ENCODE measurements at places on chromosomes 1 and 21. TPM values are rescaled to one million over a fixed set of nuclear protein-coding genes. Genes with fewer than 3 reads are reported as not detected.

- no peak overlapping the region for H3K4me3 ChIP-seq
- no peaks in the 10 kb centered on the region for H3K27me3 ChIP-seq
- H3K27ac ChIP-seq, result no peak overlapping the region
These were observed 389.7 kb downstream of the NCAM2 start for GRCh38 chr21:21387916-21388315.

DNA sequence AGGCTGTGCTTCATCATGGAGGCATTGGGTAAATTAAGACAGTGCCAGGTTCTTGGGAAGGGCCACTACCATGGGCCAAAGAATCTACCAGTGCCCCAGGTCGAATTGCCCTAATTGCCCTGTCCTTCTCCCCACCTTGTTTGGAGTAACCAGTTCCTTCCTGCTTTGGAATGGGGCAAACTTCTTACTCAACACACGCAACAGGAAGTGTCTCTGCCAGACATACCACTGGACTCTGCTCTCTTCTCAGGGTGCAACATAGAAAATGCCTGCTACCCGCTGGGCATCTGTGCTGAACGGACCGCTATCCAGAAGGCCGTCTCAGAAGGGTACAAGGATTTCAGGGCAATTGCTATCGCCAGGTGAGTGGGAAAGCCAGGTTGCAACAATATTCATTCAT lies 15.8 kb downstream of the CDA start:
- H3K36me3 ChIP-seq, result no peaks in the 10 kb centered on the region
- H3K27me3 ChIP-seq, result no peaks in the 10 kb centered on the region
- DNase-seq, result no peak
- H3K27ac ChIP-seq, result no peak overlapping the region
- H3K4me1 ChIP-seq, result no peaks in the 10 kb centered on the region

DNA sequence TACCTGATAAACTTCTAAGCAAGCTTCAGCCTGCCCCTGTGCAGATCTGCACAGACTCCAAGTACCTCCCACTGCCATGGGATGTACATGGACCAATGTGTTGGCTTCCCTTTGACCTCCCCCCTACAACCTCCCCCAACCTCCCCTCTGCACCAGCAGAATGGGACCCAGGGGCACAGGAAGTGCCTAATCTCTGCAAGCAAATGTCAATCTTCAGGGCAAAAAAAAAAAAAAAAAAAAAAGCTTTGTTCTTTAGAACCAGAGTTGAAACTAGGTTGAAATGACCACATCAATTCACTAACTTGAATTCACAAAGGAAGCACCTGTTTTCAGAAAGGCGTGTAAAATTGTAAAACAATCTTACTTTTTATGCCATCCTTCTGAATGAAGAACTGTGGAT lies 53.9 kb upstream of the TIAM1 start:
- H3K4me1 ChIP-seq, result peaks cover 14% of the 10 kb centered on the region
- no peaks in the 10 kb centered on the region for H3K27me3 ChIP-seq
- H3K27ac ChIP-seq, result peak overlapping the region; percentile 10
- peak; percentile 61 for DNase-seq
- H3K36me3 ChIP-seq, result no peaks in the 10 kb centered on the region
- no peak overlapping the region for H3K4me3 ChIP-seq

GRCh38 chr21:36134803-36135390 lies at the start of gene CBR3:
Gene CBR3, plus strand, starts transcription at chr21:36135079. Its CDS starts 114 bp downstream, at chr21:36135193.
- no peak within 1 kb of the TSS for H3K27ac ChIP-seq
- peaks cover 68% of the 10 kb centered on the region for H3K27me3 ChIP-seq
- no peaks in the 10 kb centered on the region for H3K4me1 ChIP-seq
- peak within 1 kb of the TSS; percentile 74 for H3K4me3 ChIP-seq
- peak; percentile 55 for DNase-seq

DNA sequence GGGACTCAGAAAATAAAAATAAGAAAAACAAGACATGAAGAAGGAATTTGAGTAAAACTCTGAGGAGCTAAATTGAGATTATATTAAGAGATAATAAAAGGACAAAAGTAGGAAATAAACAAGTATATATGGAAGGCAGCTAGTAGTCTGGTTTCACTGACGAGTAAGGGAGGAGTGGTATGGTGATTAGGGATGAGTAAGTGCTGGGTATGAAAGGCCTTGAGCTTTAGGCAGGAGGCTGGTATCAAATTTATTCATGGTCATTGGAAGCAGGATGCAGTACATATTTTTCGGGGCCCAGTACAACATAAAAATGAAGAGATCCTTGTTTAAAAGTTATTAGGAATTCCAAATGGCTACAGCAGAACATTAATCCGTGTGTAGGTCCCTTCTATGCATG lies 789.7 kb upstream of the PRMT6 start:
- DNase-seq, result no peak
- no peak overlapping the region for H3K27ac ChIP-seq
- no peak overlapping the region for H3K4me3 ChIP-seq
- H3K36me3 ChIP-seq, result no peaks in the 10 kb centered on the region
- H3K4me1 ChIP-seq, result no peaks in the 10 kb centered on the region

DNA sequence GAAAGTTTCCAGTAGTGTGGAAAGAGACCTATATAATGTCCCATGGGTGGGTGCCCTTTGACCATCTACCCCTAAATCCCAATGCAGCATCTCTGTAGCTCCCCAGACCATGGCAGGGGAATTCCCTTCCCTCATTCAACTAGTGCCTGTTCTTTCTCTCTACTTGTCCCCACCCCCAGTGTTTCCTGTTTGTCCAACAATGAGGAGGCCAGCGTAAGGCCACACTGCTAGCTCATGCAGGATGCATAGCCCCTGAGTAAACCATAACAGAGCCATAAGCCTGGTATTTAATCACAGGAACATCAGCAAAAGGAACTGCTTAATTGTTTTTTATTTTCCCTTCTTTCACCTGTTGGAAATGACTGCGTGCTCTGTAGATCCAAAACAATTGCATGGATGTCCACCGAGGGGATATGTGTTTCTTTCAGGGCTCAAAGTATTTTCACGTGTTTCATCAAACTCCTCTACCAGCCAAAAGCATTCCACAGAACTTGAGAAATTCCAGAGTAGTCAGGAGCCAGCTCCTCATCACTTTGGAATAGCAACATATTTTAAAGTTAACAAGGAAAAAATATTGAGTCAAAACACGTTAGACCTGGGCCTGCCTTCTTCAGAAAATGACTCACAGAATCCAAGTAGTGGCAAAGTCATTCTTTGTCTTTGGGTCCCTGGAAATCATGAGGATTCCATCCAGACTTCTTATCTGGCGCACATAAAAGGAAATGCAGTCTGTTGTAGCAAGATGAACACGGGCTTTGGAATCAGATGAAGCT lies 162.5 kb upstream of the SGIP1 start:
- DNase-seq, result no peak
- H3K27ac ChIP-seq, result no peak overlapping the region
- no peaks in the 10 kb centered on the region for H3K27me3 ChIP-seq
- peaks cover 54% of the 10 kb centered on the region for H3K36me3 ChIP-seq
- H3K4me3 ChIP-seq, result no peak overlapping the region

DNA sequence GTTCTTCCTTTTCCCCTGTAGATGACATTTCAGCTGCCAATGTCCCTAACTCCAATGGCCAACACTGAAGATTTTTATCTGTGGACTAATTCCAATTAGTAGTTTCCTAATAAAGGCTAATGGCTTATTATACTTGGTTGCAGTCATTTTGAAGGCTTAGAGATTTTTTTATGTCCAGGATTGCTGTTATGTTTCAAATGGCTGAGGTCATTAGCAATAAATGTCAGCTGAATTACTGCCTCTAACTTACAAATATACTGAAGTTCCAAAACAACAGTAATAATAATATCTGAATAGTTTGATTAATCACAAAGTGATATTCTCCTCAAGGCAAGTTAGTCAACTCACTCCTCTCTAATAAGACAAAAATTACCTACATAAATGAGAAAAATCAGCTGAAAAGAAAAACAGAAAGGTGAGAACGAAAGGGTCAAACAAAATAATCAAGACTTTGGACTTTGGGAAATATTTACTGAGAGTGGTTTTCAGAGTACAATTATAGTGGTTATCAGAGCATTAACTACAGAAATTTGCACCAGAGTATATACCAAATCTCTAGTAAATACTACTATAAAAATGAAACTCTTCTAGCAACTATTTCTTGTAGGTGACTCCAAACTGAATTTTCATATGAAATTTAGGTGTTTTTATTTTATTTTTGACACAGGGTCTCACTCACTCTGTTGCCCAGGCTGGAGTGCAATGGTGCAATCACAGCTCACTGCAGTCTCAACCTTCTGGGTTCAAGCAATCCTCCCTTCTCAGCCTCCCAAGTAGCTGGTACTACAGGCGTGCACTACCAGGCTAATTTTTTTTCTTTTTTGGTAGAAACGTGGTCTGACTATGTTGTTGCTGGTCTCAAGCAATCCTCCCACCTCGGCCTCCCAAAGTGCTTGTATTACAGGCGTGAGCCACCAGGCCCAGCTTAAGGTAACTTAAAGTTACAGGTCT lies 3.5 kb downstream of the ZZZ3 start:
- no peak overlapping the region for H3K4me3 ChIP-seq
- no peak overlapping the region for H3K27ac ChIP-seq
- H3K4me1 ChIP-seq, result no peaks in the 10 kb centered on the region
- peaks cover 9% of the 10 kb centered on the region for H3K36me3 ChIP-seq
- DNase-seq, result no peak
- no peaks in the 10 kb centered on the region for H3K27me3 ChIP-seq

The ERICH3 gene
- total RNA-seq, result not detected

DNA sequence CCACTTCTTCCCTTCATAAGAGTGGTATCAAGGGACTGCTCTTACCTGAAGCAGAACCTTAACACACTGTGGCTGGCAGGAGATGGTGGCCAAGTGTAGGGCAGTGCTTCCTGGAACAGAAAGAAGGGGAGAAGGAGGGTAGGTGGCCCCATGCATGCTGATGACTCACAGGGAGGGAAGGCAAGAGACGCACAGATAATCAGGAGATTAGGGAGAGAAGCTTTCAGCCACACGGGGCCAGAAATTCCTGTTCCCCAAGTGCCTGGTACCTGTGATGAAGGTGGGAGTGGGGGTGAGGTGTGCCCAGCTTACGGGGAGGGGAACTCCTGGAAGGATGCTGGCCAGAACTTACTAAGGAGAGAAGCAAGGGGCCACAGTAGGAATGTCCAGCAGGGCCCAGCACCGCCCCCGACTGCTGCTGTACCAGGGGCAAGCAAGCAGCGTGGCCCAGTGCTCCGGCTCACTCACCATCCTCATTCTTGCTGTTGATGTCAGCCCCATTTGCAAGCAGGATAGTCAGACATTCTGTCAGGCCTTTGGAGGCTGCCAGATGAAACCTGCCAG lies 7.7 kb downstream of the ANKRD35 start:
- no peak for DNase-seq
- H3K4me3 ChIP-seq, result no peak overlapping the region
- H3K27ac ChIP-seq, result no peak overlapping the region
- H3K27me3 ChIP-seq, result peaks cover 26% of the 10 kb centered on the region

The ARHGEF19 gene
- 18.4 TPM for total RNA-seq

The MCOLN3 gene
- total RNA-seq, result 12.0 TPM

The VSIG8 gene
- total RNA-seq, result not detected

GRCh38 chr1:51897699-51898031 lies 19.1 kb upstream of the NRDC start:
- H3K4me3 ChIP-seq, result no peak overlapping the region
- H3K27me3 ChIP-seq, result no peaks in the 10 kb centered on the region
- DNase-seq, result no peak
- H3K4me1 ChIP-seq, result no peaks in the 10 kb centered on the region

The KIF17 gene
- total RNA-seq, result 8.0 TPM

DNA sequence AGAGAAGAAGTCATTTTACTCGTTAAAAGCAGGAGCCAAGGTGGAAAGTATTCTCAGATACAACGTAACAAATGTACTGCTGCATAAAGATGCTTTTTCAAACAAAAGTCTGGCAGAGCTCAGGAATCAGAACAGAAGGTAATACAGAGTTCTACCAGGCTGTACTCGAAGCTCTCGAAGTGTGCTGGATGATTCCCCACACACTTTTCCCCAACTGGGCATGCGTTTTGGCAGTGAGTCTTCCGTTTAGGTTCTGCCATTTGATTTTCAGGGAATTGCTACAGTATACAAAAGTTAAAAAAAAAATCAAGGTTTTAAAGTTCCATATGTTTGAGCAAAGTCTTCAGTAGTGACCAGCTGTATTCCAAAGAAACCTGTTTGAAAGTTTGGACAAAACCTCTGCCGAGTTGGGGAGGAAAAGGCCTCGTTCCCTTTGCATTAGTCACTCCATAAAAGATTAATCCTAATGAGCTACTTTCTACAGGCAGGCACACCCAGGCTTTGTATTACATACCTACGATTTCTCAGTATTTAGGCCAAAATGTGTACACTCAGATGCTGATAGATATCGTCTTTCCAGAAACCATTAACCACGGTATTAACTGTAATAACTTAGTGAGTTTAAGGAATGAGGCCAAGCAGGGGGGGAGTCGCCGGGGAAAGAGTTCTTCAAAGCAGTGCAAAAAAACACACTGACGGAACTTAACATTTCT lies 477.1 kb downstream of the LMO4 start:
- no peak overlapping the region for H3K27ac ChIP-seq
- DNase-seq, result no peak
- H3K4me3 ChIP-seq, result no peak overlapping the region
- H3K27me3 ChIP-seq, result no peaks in the 10 kb centered on the region
- no peaks in the 10 kb centered on the region for H3K4me1 ChIP-seq

DNA sequence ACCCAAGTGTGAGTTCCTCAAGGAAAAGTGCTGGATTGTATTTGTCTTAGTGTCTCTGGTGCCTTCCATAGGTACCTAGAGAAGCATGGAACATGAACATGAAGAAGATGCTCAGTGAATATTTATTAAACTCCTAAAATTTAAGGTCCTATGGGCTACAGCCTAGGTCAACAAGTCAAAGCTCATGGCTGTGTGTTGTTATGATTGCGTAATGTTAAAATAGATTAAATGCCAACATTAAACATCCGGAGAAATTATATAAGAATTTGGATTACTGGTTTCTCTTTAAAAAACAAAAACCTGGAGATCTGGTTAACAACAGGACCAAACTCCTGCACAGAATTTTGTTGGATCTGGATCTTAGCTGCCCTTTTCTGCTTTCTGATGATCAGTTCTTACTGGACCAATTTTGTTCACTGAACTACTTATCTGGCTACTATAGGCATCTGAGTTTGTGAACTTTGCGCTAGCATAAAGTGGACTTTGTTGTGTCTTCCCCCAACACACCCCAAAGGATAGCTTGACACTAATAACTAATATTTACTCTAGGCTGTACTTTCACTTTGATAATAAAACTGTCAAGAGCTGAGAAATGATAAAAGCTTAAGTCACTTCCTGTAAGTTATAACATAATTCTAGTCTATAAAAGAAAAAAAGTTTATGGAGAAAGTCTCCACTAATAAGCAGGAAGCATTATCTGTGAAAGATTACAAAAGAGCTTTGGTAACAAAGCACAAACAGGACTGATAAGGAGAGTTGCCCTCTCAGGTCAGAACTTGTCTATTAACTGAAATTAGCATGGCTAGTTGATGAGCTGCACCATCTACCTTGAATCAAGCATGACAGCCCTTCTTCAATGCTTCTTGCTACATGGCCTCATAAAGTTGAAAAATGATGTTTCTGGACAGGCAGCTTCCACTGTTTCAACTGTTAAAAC lies 20.7 kb downstream of the F5 start:
- H3K4me3 ChIP-seq, result no peak overlapping the region
- no peak for DNase-seq
- no peak overlapping the region for H3K27ac ChIP-seq
- peaks cover 5% of the 10 kb centered on the region for H3K4me1 ChIP-seq
- no peaks in the 10 kb centered on the region for H3K36me3 ChIP-seq

The OR2C3 gene
- not detected for total RNA-seq

- H3K4me3 ChIP-seq, result peak overlapping the region; percentile 69
- peak overlapping the region; percentile 96 for H3K27ac ChIP-seq
- peaks cover 10% of the 10 kb centered on the region for H3K4me1 ChIP-seq
- DNase-seq, result peak; percentile 82
- H3K36me3 ChIP-seq, result peaks cover 9% of the 10 kb centered on the region
These were observed 707 bp upstream of the KLHL21 start for GRCh38 chr1:6603238-6603914.

- peaks cover 23% of the 10 kb centered on the region for H3K27me3 ChIP-seq
- H3K4me1 ChIP-seq, result peaks cover 3% of the 10 kb centered on the region
- H3K27ac ChIP-seq, result no peak overlapping the region
- no peak for DNase-seq
- no peaks in the 10 kb centered on the region for H3K36me3 ChIP-seq
These were observed 357.9 kb upstream of the USP24 start for GRCh38 chr1:55572878-55573734.

Data from endodermal cell (in vitro differentiated cells).